Inflammatory macrophage (primary cell): ENCODE measurements at places on chromosomes 11 and 22.

DNA sequence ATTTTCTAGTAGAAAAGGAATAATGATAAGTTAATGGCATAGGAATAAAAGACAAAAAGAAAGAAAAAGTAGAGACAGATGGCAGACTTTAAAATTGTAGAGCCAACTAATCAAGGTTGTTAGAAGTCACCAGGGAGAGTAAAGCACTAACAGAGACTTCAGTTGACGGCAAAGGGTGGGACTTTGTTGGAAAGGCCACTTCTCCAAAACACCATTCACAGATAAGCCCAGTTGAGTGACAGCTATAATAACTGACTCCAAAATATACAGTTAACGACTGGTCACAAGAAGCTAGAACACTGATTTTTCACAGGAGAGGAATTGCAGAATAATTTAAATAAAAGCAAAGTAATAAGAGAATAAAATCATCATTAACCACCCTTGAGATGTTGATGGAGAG lies 16.0 kb upstream of the SOX6 start:
- DNase-seq: no peak

- DNase-seq: no peak
These were observed 23.4 kb upstream of the PIK3C2A start for GRCh38 chr11:17230867-17231851.

GRCh38 chr22:38125751-38126201 lies 15.3 kb upstream of the BAIAP2L2 start:
- no peak for DNase-seq

- no peak for DNase-seq
These were observed 44.9 kb downstream of the PACSIN2 start for GRCh38 chr22:42970029-42970428.

DNA sequence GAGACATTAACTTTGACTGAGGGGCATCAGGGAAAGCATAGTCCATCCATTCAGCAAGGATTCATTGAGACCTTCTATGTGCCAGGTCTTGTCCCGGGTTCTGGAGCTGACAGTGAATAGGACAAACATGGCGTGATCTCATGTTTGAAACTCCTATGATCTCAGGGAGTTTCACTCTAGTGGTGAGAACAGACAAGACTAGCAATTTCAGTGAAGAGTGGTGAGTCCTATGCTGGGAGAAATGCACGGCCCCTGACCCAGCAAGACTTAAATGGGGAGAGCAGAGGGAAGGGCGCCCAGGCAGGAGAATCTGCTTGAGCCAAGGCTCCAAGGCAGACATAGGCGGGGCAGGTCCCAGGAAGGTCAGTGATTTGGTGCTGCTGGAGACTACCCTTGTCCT lies 155.7 kb downstream of the CEP164 start:
- DNase-seq: no peak
